Stimulated activated naive B cell treated with anti-CD40 and anti-IgM and Interleukin-4, amounts not matched to agents 10 μg/mL and 1 μg/mL and 100 μg/mL, for 72 hours (primary cell): ENCODE measurements at places on chromosomes 5 and 9.

DNA sequence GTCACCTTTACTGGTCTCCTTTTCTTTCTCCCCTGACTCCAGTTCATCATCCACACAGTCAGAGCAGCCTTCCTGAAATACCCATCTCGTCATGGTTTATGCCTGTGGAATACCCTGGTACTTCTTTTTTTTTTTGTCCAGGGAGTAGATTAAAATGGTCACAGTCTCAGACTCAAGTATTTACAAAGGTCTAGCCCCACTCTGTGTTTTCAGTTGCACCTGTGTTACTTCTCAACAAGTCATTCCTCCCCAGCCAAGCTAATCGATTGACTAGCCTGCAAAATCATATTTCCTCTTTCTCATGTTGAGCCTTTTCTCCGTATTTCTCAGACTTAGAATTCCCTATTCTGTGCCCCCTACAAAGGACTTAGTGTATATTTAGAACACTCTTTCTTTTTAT is 155.2 kb upstream of the KCNN2 start:
- DNase-seq, result no peak

- DNase-seq, result no peak
These were observed 730.6 kb upstream of the ZNF608 start for GRCh38 chr5:125476901-125477585.

- DNase-seq, result no peak
These were observed 114.8 kb downstream of the VAV2 start for GRCh38 chr9:133877327-133877726.

- DNase-seq, result no peak
These were observed 108.2 kb downstream of the UBE2R2 start for GRCh38 chr9:33924978-33925797.

DNA sequence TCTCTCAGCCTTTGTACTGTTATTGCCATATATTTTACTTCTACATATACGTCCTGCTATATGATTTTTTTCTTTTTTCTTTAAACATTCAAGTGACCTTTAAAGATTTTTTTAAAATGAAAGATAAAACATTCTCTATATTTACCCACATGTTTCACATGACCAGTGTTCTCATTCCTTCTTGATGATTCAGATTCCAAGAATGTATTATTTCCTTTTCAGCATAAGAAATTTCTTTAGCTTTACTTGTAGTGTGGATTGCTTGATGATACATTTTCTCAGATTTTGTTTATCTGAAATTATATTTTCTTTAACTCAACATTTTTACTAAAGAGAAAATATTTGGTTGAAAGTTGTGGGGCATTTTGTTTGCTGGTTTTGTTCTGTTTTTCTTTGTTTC is 792.1 kb downstream of the BRINP1 start:
- DNase-seq, result no peak

GRCh38 chr5:78568212-78568611 is 80.4 kb downstream of the LHFPL2 start:
- DNase-seq, result no peak

GRCh38 chr9:28166179-28166578 is 592.9 kb upstream of the C9orf72 start:
- no peak for DNase-seq

GRCh38 chr9:16866587-16866986 is 3.9 kb downstream of the BNC2 start:
- DNase-seq, result no peak

DNA sequence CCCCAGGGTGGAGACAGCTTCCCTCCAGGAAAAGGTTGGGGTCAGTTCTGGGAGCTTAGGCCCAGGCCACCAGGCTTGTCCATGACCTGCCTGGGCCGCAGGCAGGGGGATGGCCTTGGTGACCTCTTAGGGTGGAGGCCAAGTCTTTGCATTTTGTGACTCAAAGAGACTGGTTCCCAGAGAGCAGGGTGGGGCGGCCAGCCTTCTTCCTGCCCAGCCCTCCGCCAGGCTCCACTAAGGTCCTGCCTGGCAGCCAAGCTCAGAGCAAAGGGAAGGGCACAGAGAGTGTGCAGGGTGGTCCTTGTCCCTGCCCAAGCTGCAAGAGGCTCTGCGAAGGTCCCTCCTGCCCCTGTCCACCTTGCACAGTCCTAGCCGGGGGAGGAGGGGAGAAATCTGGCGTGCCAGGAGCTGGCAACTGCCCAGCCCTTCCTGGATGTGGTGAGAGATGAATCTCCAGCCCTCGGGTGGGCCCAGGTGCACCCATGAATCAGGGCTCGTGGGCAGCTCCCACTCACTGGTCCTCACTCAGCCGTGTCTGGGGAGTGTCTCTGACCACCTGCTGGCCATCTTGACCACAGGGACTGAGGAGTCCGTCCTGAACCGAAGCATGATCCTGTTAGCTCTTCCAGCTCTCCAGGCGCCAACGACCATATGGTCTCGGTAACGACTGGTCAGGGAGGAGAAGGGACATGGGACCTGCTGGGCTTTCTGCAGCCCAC is 2.3 kb upstream of the PTGDS start:
- DNase-seq, result no peak

DNA sequence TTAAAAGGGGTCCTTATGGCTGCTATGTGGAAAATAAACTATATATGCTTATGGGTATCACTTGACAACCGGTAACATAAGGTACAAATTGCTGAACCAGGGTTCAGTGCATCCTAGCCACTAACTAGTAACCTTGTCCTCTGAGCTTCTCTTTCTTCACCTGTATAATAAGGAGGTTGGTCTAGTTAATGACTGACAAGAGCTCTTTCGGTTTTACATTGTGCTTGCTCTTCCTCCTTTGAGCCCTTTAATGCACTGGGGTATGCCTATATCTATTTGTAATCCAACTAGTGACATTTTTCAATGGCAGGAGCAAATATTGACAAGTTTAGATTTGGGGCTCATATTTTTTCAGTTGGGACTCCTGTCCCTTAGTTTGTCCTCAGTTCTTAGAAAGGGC is 66.1 kb downstream of the NPR3 start:
- no peak for DNase-seq

DNA sequence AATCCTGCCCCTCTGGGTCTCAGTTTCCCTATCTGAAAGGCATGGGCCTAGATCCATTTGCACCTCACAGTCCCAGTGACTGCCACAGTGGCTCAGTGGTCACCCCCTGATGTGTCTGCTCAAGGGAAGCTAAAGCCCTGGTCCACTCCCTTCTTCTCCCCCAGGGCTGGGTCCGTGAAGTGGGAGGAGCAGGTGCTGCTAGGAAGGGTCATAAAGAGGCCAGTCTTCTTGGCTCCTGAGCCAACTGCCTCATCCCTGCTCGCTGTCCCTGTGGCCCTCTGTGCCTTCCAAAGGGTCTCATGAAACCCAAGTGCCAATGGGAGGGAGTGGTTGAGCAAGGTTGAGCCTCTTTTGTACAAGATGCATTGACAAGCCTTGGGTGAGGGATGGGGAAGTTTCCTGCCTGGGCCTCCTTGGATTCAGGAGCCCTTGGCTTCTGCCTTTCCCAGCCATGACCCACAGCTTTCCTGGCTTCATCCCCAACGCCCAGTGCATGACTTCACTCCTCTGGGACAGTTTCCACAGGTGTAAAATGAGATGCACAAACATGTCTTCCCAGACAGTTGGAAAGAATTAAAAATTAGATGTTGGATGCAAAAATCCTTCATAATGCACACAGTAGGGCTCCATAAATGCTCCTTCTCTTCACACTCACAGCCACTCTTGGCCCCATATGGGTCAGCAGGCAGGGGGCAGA is 1.6 kb upstream of the SLC6A7 start:
- no peak for DNase-seq

DNA sequence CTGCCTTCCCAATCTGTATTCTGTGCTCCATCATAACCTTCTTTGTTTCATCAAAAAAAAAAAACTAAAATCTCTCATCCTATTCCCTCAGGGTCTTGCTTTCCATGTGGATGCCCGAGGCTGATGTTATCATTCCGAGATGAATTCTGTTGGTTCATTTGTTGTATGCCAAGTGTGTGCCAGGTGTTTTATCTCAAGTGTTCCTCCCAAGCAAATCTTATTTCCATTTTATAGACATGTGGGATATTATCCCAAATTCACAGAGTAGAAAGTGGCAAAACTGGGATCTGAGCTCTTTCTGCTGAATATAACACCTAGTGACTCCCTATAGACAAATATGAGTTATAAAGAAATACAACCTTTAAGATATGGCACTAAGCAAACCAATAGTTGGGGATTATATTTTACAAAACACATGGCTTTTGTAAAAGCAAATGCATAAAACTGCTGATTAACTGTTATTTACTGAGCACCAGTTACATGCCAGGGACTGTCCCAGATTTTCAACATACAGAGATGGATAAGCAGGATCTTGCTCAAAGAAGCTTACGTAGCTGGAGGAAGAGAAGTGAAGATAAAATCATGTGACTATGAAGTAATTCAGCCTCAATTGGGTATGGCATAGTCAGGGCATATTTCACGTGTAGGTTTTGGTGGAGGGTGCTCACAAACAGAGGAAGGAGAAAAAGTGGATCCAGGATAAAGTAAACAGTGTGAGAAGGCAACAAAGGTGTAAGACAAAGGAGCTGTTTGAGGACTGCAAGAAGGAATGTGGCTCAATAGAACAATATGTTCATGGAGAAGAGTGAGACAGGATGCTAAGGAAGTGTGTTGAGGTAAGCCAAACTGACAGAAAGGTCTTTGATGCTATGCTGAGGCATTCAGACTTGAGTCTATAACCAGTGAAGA is 143.3 kb upstream of the ADAMTSL1 start:
- DNase-seq, result no peak

- DNase-seq, result no peak
These were observed 169.6 kb downstream of the ADCY2 start for GRCh38 chr5:7565559-7565958.

DNA sequence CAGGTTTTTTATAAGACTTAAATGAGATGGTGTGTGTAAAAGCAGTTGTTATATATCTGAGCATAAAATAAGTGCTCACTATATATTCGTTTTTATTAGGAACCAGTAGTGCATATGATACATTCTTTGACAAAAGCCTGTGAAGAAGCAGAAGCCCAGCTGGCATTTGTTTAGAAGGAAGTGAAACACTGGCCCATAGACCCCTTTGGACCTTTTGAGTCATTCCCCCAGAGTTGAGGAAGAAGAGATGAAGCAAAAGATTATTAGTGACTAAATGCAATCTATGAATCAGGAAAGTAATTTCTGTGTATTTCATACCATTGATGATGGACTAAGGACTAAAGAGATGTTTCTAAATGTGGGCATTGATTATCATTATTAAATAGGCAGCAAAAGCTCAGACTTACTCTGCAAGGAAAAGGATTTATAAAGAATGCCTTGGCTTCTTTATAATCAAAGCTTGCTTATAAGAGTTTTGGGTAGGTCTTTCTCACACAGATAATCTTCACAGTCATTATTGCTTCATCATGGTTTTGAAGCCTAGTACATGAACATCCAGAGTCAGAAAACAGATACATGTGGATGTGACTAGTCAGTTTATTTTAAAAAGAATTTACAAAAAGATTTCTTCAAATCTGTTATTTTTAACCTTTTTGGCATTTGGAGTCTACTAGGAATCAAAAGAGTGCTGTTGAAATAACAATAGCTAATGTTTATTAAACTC is 16.9 kb upstream of the FER start:
- DNase-seq, result no peak

DNA sequence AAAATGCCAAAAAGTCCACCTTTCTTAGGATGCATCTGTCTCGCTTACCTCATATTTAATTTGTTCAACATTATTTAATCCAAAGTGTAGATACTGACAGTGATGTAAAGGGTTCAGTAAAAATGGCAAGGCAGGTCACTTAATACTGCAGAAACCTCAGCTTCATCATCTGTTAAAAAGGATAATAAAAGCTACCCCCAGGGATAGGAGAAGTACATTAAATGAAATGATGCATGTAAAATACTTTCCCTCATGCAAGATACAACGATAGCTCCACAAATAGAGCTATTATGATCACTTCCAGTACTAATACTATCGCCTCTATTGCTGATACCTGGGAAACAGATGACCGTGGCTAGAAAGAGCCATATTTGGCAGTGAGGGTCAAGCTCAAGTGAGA is 82.9 kb downstream of the SLC1A1 start:
- DNase-seq, result no peak
